Lung microvascular endothelial cell (primary cell): ENCODE measurements at places on chromosomes 5 and 9. TPM values are rescaled to one million over a fixed set of nuclear protein-coding genes. Genes with fewer than 3 reads are reported as not detected.

Gene AIF1L
- 0.60 and 1.7 TPM in 2 replicates for total RNA-seq

Gene SLC34A1
- not detected in 2 replicates for total RNA-seq

Gene PHYHD1
- total RNA-seq = 0.20 and 0.22 TPM in 2 replicates

Gene GKAP1
- 1.1 and 1.8 TPM in 2 replicates for total RNA-seq

Gene ANKRD34B
- not detected in 2 replicates for total RNA-seq

Gene SVEP1
- total RNA-seq = under 0.01 TPM in 2 replicates

Gene TAF1L
- under 0.01 TPM in 1 of 2 replicates, not detected in the other for total RNA-seq

Gene NIM1K
- under 0.01 TPM in 1 of 2 replicates, not detected in the other for total RNA-seq

Gene LRRTM2
- total RNA-seq = 0.40 and 1.3 TPM in 2 replicates

Gene SIL1
- 40.8 and 55.4 TPM in 2 replicates for total RNA-seq

Gene SHC3
- total RNA-seq = 0.20 and 0.22 TPM in 2 replicates

Gene TCERG1
- 14.2 and 15.9 TPM in 2 replicates for total RNA-seq

Gene CWC27
- total RNA-seq = 7.4 and 7.9 TPM in 2 replicates

Gene ARL14EPL
- under 0.01 TPM in 2 replicates for total RNA-seq

Gene IL3
- total RNA-seq = not detected in 2 replicates

Gene DPH7
- 10.9 and 15.7 TPM in 2 replicates for total RNA-seq
